Testis (tissue), 5 donors: ENCODE measurements at places on chromosomes 12 and 14. TPM values are rescaled to one million over a fixed set of nuclear protein-coding genes. Genes with fewer than 3 reads are reported as not detected.

Gene GPR65
- 0.08 TPM for total RNA-seq

Gene KRT73
- total RNA-seq, result not detected

Gene SLC6A13
- total RNA-seq, result 3.5 TPM

Gene MUCL1
- not detected for total RNA-seq

Gene IL31
- not detected for total RNA-seq

Gene CEBPE
- 0.19 TPM for total RNA-seq

Gene PROX2
- total RNA-seq, result 0.06 TPM

Gene CCND2
- total RNA-seq, result 19.9 TPM

DNA sequence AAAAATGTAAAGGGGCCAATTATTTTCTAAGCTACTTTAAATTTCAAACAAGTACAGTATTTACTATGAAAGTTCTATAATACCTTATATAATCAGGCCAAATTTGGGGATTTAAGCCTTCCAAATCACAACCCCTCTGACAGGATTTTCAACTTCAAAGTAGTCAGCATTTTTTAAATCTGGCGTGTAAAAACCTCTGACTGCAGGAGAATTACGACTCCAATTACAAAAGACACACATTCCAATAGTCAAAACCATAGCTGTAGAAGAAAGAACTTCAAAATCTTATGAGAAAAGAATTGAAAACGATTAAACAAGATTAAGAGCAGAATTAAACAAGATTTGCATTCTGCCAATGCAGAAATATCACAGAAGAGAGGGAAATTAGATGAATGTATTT is 12.7 kb downstream of the OSBPL8 start:
- DNase-seq, result no peak

GRCh38 chr12:12449533-12450025 is 92.7 kb downstream of the BORCS5 start:
- DNase-seq, result peak; percentile 39

GRCh38 chr12:122991623-122992275 is 11.3 kb downstream of the ARL6IP4 start:
- DNase-seq, result no peak

GRCh38 chr14:99517643-99518381 is 36.6 kb downstream of the CCNK start:
- DNase-seq, result no peak

GRCh38 chr12:131852551-131853299 is 24.5 kb downstream of the MMP17 start:
- no peak for DNase-seq

DNA sequence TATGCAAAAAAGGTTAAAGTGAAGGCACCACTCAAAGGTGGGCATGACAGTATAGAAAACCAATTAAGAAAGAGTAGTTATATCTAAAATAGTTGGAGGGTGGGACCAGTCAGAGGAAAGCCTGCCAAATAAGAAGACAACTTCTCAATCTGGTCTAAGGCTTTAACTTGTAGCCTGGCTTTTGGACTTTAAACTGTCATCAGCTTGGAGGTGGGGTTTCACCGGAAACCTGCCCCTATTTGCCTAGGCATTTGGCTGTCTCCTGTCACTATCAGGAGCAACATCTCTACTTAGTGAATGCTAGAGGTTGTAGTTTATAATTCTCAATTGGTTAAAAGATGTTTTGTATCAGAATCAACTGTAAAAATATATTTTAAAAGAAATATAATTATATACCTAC is 107.3 kb downstream of the SLCO1B3 start:
- DNase-seq, result no peak

- peak; percentile 43 for DNase-seq
Measured at GRCh38 chr12:118103201-118103600, 610 bp downstream of the VSIG10 start.

GRCh38 chr12:126768517-126768916 is 1498.5 kb upstream of the TMEM132C start:
- no peak for DNase-seq

GRCh38 chr12:45406988-45407850 is 191.3 kb downstream of the ANO6 start:
- DNase-seq, result no peak

GRCh38 chr12:45918818-45919217 is 71.6 kb downstream of the SCAF11 start:
- DNase-seq, result no peak

DNA sequence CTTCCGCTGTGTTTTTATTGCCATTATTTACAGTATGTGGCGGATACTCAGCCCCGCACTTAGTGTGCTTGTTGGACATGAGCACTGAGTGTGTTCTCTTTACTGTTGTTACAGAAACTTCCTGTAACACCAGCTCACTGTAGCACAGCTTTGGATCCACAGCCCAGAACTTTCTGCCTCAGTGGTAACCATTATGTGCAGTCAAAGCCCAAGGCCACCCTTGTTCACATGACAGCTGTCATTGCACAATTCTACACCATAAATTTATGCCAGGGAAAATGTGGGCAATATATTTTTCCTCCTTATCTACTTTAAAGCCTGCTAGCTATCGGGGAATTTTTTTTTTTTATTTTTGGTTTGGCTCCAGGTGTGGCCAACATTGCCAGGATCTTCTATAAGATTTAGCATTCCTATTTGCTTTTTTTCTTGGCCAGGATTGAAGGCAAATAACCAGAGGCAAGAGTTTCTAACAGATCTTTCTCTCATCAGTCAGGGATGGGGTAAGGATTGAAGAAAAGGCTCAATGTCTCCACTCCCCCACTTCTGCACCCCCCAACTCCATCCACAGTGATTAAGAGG is 176.0 kb upstream of the PELI2 start:
- DNase-seq, result no peak

GRCh38 chr12:83092129-83092528 is 405.4 kb downstream of the TMTC2 start:
- no peak for DNase-seq
